ENCODE measurements at places on chromosomes 12 and 14. TPM values are rescaled to one million over a fixed set of nuclear protein-coding genes. Genes with fewer than 3 reads are reported as not detected.
A peak's percentile ranks its signal among the peaks of the same experiment; 100 is the strongest.

Gene ZFHX2
- 0.48 TPM for total RNA-seq

- no peak overlapping the region for H3K4me3 ChIP-seq
- H3K36me3 ChIP-seq = no peaks in the 10 kb centered on the region
- H3K27me3 ChIP-seq = no peaks in the 10 kb centered on the region
- H3K27ac ChIP-seq = no peak overlapping the region
- H3K4me1 ChIP-seq = no peaks in the 10 kb centered on the region
Observed at GRCh38 chr12:66667906-66668305, 11.0 kb downstream of the GRIP1 start.

DNA sequence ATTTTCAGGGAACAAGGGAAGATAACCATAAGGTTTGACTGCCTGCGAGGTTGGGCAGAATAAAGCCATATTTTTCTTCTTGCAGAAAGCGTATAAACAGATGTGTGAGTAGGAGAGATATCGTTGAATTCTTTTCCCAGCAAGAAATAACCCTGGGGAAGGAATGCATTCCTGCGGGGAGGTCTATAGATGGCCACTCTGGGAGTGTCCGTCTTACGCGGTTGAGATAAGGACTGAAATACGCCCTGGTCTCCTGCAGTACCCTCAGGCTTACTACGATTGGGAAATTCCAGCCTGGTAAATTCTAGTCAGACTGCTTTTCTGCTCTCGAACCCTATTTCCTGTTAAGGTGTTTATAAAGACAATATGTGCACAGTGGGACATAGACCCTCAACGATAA lies 225.0 kb downstream of the LRIG3 start:
- no peaks in the 10 kb centered on the region for H3K27me3 ChIP-seq
- no peak overlapping the region for H3K4me3 ChIP-seq

DNA sequence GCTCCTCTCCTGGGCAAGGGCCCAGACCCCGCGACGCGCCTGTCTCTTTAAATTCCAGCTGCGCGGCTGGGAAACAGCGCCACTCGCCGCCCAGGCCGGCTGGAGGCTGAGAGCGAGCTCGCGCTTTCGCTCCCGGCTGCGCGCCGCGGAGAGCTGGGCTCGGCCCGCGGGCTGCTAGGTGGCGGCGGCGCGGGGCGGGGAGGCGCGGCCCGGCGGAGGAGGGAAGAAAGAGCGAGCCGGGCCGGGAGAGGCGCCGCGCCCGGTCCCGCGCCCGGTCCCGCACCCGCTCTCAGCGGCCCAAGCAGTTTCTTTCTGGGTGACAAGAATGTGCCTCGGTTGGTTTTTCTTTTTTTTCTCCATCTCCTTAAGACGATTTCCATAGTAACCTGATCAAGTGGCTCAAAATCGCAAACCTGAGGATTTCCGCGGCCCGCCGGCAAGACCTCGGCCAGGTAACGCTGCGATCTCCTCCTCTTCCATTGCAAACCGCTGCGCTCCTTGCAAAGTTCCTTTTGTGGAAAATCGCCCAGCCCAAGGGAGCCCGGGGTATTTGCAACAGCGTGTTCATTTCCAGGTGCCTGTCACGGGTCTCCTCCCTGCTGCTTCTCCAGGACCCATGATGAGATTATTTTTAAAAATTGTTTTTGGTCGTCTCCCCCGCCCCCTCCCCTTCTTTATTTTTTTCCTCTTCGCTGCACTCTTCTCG lies 259.5 kb upstream of the E2F7 start:
- no peaks in the 10 kb centered on the region for H3K4me1 ChIP-seq
- H3K27me3 ChIP-seq = no peaks in the 10 kb centered on the region
- H3K36me3 ChIP-seq = no peaks in the 10 kb centered on the region

DNA sequence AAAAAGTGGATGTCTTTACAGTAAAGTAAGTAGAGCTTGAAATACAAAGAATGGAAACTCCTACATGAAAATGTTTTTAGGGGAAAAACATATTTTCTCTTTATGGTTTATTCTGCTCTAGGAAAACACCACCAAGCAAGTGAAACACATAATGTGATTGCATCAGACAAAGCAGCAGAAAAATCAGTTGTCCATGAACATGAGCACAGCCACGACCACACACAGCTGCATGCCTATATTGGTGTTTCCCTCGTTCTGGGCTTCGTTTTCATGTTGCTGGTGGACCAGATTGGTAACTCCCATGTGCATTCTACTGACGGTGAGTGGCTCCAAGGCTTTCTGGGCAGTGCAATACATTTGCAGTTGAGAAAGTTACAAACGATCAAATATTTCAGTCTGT lies 42.6 kb upstream of the PLEKHD1 start:
- no peaks in the 10 kb centered on the region for H3K36me3 ChIP-seq
- H3K27ac ChIP-seq = no peak overlapping the region
- H3K27me3 ChIP-seq = no peaks in the 10 kb centered on the region
- H3K4me1 ChIP-seq = no peaks in the 10 kb centered on the region
- no peak overlapping the region for H3K4me3 ChIP-seq
- no peak for DNase-seq

DNA sequence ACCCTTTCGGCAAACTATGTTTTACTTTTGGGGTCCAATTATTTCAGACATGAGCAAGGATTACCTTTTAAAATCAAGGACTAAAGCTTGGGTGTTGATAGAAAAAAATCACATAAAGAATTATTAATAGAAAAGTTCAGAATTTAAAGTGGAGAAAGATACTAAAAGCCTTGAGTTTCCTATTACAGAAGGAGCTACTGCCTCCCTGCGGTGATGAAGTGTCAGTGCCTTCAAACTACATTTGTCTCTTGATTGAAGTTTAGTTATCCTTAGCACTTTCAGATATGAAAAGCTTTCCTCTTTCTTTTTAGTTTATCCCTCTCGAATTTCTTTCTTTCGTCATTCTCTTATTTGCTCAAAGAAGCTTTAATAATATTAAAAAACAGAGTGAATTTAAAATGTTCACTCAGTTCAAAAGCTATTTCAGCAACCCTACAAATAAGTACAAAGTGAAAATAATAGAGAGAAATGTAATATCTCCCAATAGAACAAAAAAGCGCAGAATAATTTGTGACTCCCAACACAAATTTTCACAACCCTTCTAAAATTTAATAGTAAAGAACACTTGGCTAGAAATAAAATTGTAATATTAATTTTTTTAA lies 87.6 kb downstream of the SEC23A start:
- no peaks in the 10 kb centered on the region for H3K4me1 ChIP-seq
- no peak overlapping the region for H3K4me3 ChIP-seq
- no peaks in the 10 kb centered on the region for H3K36me3 ChIP-seq
- H3K27me3 ChIP-seq = no peaks in the 10 kb centered on the region
- no peak for DNase-seq

DNA sequence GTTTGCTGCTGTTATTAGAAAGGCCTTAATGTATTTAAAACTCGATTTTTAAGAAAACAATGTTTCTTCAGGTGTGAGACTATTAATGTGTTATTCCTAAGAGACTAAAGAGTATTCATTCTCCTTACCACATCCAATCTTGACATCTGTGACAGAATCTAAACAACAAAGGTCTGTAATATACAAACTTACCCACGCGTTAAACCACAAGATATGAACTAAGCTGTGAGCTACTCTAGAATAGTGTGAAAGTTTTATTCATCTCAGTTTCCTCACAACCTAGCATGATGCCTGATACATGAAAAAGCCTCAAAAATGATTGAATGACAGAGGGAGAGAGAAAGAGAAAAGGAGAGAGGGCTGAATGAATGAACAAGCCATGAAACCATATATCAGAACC lies 117.3 kb upstream of the COCH start:
- DNase-seq = no peak
- no peak overlapping the region for H3K27ac ChIP-seq
- no peaks in the 10 kb centered on the region for H3K27me3 ChIP-seq
- no peaks in the 10 kb centered on the region for H3K36me3 ChIP-seq

GRCh38 chr12:13537623-13538022 lies 341.1 kb downstream of the EMP1 start:
- H3K27me3 ChIP-seq = no peaks in the 10 kb centered on the region
- no peak overlapping the region for H3K4me3 ChIP-seq
- no peaks in the 10 kb centered on the region for H3K4me1 ChIP-seq
- no peaks in the 10 kb centered on the region for H3K36me3 ChIP-seq

- H3K36me3 ChIP-seq = no peaks in the 10 kb centered on the region
- DNase-seq = no peak
- H3K27me3 ChIP-seq = no peaks in the 10 kb centered on the region
- H3K27ac ChIP-seq = no peak overlapping the region
Observed at GRCh38 chr14:79197516-79197915, 1013.8 kb downstream of the DIO2 start.

DNA sequence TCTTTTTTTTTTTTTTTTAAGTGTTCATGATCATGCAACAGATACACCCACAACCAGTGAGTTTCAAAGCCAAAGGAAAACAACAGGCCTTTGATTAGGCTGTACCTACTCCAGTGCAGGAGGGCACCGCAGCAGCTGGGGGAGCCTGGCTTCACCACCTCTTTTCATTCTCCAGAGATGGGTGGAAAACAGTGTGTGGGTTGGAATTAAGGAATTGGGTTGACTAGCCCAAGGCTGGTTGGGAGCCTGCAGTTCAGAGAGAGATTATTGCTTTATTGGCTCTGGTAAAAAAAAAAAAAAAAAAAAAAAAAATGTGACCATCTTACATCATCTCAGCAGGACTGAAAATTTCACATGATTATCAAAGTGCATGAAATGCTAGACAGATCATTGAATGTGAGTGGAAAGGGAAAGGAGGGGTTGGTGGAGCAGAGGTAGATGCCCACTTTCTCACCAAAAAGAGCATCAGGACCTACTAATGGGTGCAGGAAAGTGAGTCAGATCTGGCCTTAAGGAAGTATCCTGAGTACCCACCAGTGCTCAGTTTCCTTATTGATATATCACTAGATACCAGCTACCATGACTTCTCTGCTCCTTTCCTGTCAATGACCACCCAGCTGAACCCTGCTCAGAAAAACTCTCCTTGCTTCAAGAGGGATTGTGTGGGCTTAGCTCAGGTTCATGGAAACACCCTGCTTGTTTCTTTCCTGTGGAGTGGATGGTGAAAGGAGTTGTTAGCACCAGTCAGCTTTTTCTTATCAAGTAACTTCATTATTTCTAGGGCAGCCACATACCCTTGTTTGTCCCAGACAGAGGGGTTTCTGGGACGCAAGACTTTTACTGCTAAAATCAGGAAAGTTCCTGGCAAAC lies 54.8 kb upstream of the DYRK2 start:
- H3K4me1 ChIP-seq = no peaks in the 10 kb centered on the region
- no peaks in the 10 kb centered on the region for H3K27me3 ChIP-seq
- DNase-seq = peak; percentile 27
- no peak overlapping the region for H3K4me3 ChIP-seq

- no peaks in the 10 kb centered on the region for H3K27me3 ChIP-seq
- no peaks in the 10 kb centered on the region for H3K4me1 ChIP-seq
- peak overlapping the region; percentile 82 for H3K27ac ChIP-seq
- peak; percentile 54 for DNase-seq
Observed at GRCh38 chr14:105118646-105119407, 49.7 kb downstream of the JAG2 start.

Data from breast epithelium (tissue), 4 donors.